ENCODE measurements at places on chromosomes 4 and X.

GRCh38 chr4:68021185-68021584, 57.9 kb upstream of the TMPRSS11A start:
- no peak for DNase-seq

DNA sequence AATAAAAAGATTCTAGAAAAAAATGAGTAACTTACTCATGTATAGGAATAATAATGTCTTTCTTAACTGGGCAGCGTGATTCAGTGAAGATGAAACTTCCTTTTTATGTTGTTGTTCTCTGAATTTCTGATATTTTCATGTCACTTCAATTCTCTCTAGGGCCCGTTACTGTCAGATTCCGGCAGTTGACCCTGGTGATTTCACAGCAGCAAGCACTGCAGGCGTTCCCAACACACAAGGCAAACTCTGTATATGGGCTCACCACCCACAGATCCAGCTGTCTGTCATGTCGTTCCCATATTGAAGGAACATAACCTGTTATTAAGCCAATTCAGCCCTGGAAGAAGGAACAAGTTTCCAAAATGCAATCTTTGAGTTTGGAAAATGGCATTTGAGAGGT, 288.3 kb upstream of the GALNTL6 start:
- no peak for DNase-seq

GRCh38 chr4:89640620-89641366, 196.2 kb downstream of the SNCA start:
- DNase-seq, result no peak

GRCh38 chr4:57163530-57164459, 53.6 kb upstream of the IGFBP7 start:
- DNase-seq, result peak; percentile 54

DNA sequence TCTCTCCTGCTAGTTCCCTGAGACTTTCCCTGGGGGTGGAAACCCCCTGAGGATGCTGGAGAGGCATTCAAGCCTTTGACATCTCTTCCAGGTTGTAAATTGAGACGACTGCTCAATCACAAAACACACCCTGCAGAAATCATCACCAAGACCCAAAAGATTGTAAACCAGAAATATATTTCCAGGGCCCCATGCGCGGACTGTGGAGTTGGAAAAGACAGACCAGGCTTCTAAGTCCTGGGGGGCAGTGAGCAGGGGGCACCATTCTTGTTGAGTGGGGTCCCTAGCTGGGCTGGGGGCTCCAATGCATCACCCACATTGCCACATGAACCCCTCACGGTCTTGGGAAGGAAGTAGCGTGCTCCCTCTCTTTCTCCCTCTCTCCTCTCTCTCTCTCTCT, 87.9 kb upstream of the C4orf50 start:
- DNase-seq, result no peak

DNA sequence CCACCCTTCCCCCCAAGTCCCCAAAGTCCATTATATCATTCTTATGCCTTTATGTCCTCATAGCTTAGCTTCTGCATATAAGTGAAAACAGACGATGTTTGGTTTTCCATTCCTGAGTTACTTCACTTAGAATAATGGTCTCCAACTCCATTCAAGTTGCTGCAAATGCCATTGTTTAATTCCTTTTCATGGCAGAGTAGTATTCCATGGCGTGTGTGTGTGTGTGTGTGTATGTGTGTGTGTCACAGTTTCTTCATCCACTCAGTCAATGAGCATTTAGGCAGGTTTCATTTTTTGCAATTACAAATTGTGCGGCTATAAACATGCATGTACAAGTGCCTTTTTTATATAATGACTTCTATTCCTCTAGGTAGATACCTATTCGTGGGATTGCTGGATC, 107.5 kb upstream of the GALNT7 start:
- no peak for DNase-seq

- no peak for DNase-seq
Observed at GRCh38 chrX:14029039-14029424, 660 bp downstream of the GEMIN8 start.

DNA sequence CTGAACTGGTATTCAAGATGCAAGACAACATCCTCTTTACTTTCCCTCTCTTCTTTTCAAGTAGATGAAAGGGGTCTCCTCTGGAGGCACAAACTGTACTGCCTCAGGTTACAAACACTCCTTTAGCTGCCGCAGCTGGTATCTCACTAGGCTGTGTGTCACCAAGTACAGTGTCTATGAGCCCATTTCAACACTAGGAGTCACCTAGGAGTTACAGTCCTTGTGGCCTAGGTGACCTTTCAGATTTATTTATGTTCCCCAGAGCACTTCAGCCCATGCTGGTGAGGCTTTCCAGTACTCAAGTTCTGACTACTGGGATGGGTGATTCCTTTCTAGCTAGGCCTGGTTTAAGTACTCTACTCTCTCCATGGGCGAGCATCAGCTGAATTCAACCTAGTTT, 32.4 kb upstream of the TMLHE start:
- DNase-seq, result no peak

DNA sequence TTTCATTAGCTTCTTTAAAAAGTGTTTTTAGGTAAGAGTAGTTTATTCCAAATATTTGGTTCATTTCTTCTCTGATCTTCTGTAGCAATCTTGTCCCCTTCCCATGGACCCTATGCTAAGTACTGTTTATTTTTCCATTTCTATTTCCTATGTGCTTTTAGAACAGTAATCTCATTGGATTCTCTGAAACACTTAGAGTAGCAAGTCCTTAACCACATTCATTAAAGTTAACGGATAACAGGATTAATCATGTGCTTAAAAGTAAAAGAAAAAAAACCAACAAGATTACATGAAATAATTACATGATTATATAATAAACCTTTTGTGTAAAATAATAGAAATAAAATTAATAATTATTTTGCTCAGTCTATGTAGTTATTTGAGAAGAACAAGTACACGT, 929.7 kb downstream of the C4orf33 start:
- no peak for DNase-seq

DNA sequence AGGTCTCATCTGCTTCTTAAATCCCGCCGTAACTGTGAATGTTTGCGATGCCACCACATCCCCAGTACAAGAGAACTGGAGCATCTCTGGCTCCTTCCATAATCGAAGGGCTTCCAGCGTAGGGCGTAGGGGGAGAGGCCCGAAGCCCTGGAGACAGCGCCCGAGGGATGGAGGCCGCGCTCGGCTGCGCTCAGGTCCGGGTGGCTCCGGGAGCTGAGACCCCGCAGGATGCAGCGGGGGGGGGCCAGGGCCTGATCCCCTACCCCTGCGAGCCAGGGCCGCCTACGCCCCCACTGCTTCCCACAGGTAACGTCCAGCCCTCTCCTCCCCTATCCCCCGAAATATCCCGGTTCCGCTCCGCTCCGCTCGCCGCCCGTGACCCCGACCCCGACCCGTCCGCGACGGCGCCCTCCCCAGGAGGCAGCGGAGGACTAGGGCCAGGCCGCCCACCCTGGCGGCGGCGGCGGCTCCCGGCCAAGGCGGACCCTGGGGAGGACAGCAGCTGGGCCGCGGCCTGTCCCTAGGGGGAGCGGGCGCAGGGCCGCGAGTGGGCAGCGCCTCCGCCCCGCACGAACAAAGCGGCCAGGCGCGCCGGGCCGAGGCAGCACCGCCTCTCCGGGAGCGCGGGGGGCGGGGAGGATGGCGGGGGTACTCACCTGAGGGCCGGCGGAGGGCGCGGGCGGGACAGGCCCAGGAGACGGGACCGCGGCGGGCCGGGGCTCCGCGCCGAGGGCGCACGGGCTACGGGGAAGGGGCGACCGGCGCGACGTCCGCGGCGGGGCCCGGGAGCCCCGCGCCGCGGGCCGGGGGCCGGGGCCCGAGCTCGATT, 723 bp downstream of the WDFY3 start:
- no peak for DNase-seq

DNA sequence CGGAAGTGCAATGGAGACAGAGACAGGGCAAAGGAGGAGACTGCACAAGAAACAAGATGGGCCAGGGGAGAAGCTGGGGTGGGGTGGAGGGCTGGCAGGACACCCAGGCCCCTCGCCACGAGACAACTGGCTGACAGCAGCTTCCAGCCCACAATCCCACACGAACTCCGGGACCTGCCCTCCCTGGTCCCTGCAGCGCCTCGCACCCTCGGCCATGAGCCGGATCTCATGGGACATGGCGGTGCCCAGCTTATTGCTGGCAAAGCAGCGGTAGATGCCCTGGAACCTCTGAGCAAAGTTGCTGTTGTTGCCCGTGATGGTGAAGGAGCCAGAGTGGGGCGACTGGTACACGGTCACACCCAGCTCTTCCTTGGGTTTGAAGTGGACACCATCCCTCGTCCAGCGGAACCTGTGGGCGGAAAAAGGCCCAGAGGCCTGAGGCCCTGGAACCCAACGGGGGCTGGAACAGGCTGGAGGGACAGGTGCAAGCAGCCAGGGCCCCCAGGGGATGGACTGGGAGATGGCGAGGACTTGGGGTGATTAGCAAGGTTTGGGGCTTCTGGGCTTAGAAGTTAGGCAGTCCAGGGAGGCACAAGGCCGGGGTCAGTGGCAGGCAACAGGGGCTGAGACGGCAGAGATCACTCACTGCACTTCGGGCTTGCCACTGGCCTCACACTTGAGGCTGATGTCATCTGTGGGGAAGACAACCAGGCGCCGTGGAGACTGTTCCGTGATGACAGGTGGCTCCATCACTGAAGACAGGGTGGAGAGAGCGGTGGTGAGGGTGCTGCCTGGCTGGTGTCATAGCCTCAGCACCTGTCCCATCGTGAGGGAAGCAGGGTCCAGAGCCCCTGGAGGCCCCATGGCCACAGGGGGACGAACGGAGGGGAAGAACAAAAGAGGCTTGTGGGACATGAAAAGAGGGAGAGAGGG, 13.8 kb downstream of the L1CAM start:
- DNase-seq, result no peak

DNA sequence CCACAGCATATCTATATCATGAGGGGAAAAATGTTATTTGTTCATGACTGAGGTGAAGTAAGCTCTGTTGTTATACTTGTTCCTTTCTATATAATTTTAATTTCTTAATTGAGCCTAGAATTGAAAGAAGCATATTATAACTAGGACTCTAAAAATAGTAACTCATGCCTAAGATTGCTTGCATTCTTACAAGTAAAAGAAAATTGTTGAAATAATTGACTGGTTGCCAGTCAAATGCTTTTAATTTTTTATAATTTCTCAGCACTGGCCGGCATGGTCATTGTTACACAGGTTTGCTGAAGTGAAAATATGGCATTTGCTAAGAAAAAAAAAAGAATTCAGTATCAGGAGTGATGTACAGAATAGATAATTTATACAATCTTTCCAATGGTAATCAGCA, 104.8 kb downstream of the GASK1B start:
- DNase-seq, result no peak

DNA sequence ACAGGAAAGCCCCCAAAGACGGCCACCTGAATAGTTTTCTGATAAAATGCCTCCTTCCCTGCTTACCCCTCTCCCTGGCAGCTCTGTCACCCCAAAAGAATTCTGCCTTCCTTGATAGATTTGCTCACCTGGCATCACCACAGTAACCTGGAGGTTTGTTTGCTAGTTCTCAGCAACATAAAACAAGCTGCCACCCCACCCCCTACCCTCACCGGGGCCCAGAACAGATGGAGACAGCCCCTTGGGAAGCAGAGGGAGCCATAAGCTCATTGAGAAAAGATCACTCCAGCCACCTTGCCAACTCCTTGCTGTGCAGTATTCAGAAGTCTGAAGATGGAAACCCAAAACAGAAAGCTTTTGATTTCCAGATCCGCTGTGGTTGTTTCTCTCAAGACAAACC, 108.6 kb downstream of the DHX15 start:
- DNase-seq, result no peak

DNA sequence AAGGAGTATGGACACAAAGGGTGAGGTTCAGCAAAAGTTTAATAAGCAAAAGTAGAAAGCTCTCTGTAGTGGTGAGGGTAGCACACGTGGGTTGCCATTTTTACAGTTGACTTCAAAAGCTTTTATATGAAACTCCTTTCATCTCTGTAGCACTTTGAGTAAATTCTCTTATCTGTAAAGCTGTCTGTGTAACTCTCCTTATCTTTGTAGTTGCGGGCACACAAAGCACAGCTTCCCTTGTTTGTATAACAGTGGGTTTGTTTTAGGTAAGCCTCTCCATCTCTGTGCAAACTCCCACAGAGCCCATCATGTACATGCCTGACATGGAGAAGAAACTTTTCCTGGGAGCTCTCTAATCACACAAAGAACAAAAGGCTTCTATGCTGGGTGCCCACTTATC, 325.9 kb upstream of the PABPC5 start:
- DNase-seq, result no peak

- DNase-seq, result no peak
Observed at GRCh38 chrX:150293311-150294013, 69.7 kb upstream of the MAMLD1 start.

GRCh38 chr4:142129931-142130330, 493.5 kb downstream of the IL15 start:
- no peak for DNase-seq

DNA sequence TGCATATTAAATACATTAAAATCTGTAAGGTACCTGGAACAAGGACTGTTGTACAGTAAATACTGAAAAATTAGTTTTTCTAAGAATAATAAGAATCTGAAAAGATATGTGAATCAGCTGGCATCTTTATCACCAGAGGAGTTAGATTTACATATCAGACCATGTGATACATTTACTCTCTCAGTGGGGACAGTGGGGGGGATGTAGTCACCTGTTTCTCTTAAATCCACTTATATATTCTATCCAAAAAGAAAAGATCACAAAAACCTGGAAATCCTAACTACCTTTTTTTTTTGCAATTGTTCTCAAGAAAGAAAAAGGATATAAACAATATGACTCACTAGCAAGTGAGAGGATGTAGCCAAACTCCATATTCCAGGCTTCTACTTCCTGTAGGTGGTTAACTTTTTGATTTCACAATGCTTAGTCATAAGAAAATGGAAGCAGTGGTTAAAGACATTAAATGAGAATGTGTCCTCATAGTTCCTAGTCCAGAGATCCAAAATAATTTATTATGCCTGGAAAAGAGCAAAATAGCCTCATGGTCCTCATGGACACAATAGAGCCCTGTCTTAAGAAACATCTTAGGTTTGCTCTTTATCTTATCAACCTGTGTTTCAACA, 22.5 kb upstream of the MYOZ2 start:
- no peak for DNase-seq

- DNase-seq, result no peak
Observed at GRCh38 chr4:22434895-22435294, 81.0 kb downstream of the ADGRA3 start.

- DNase-seq, result no peak
Observed at GRCh38 chrX:92232182-92232581, 453.0 kb downstream of the PCDH11X start.

DNA sequence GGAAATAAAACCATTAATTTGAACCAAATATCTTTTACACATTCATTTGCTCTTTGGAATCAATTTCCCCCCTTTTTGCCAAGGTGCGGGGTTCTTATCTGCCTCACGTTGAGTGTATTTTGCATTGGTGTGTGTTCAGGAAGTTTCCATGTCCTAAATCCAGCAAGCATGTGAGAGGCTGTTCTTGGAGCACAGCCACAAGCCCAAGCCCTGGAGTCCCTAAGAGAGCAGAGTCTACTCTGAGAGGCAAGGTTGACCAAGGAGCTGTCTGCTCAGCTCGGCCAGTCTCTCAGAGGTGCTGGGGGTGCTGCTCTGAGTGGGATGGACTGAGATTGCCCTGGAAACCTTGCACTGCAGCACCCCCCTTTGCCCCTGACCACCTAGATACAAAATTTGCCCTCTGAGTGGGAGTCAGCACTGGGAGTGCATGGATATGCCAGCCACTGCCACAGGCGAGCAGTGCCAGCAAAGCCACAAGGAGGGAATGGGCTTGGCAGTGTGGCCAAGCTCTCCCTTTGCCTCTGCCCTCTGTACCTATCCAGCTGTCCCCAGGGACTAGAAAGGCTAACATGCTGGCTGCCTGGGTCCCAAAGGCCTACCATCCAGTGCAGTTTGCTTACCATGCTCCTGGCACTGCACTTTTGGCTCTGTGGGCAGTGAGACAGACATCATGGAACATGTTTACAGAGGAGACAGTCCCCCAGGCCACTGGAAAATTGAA, 20.5 kb upstream of the FAM193A start:
- DNase-seq, result no peak

All from stimulated activated CD8-positive, alpha-beta memory T cell treated with anti-CD3 and anti-CD28 coated beads, Interleukin-7, amount 100 ng/mL, for 1 hour (primary cell).